AG08396 (cell line): ENCODE measurements at places on chromosomes 6 and 20.
A peak's percentile ranks its signal among the peaks of the same experiment; 100 is the strongest.

- no peak for DNase-seq
Measured at GRCh38 chr6:93391965-93392364, 27.4 kb downstream of the EPHA7 start.

DNA sequence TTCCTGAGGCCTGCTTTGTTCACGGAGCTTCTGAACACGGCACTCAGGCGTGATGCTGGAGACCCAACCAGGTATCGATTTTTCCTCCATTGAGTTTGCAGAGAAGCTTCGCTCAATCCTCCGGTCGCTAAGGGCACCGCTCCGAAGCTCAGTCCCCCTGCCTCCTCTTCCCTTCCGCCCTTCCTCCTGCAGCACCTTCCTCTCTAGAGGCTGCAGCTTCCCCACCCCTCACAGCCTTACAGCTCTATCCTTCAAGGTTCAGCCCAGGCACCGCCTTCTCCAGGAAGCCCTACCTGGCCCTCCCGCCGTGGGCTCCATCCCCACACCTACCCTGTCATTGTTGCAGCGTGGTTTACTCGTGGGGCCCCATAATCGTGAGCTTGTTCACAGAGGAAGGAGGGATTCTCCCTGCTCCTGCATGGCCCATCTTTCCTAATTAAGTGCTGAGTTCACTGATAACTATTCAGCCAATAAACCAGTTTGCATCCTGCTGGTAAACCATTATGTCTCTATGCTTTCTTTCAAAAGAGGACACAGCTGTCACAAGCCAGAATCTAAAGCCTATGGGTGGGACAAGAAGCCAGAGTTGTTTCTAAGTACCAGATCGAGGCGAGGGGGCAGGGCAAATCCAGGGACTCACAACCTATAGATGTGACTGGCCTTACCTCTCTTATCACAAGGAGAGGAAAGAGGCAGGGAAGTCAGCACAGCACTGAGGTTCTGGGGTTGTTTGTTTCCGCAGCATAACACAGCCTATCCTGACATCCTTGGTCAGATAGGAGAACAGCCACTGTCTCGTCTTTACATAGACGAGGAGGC, 152.0 kb downstream of the GRM4 start:
- DNase-seq: no peak

- no peak for DNase-seq
Measured at GRCh38 chr20:23536328-23536974, 31.8 kb downstream of the CST9L start.

DNA sequence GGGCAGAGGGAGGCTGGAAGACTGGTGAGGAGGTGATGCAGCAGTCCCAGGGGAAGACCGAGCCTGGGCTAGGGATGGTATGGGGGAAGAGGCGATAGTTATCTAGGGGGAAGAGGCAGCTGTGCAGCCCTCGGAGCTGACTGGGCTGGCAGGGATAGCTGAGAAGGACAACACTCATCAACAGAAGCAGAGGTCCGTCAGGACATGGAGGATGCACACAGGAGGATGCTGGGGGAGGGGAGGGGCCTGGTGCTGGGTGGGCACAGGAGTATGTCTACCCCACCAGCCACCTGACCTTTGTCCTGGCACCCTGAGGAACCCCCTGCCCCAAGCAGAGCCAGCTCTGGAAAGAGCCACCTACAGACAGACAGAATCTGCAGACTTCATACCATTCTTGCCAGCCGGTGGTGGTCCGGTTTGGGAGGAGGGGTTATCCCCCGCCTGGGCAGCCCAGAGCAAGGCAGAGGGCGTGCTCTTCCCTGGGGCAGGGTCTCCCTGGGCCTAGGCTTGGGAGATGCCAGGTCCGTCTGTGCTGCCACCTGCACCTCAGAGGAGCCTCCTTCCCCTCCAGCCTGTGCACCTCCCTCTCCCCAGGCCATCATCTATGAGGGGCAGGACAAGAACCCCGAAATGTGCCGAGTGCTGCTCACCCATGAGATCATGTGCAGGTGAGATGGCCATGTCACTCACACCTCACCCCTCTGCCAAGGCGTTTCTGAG, 14.9 kb downstream of the EBF4 start:
- no peak for DNase-seq

DNA sequence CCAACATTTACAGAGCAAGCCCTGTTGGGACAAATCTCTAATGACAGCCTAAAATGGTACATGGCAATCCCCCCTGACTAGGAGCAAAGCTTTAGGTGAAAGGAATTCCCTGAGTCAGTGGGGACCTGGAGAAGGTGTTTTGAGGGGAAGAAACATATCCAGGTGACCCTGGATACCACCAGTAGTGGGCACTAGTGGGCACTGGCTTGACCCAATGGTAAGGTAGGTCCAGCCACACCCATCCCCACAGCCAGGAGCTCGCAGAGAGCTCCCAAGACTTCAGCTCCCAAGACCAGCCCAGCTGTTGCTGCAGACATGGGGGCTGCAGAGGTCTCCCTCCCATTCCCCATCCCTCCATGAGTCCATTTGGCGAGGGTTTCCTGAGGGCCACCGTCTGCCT, 19.5 kb downstream of the GRM4 start:
- no peak for DNase-seq

- no peak for DNase-seq
Measured at GRCh38 chr20:437787-438486, 24.4 kb downstream of the TBC1D20 start.

DNA sequence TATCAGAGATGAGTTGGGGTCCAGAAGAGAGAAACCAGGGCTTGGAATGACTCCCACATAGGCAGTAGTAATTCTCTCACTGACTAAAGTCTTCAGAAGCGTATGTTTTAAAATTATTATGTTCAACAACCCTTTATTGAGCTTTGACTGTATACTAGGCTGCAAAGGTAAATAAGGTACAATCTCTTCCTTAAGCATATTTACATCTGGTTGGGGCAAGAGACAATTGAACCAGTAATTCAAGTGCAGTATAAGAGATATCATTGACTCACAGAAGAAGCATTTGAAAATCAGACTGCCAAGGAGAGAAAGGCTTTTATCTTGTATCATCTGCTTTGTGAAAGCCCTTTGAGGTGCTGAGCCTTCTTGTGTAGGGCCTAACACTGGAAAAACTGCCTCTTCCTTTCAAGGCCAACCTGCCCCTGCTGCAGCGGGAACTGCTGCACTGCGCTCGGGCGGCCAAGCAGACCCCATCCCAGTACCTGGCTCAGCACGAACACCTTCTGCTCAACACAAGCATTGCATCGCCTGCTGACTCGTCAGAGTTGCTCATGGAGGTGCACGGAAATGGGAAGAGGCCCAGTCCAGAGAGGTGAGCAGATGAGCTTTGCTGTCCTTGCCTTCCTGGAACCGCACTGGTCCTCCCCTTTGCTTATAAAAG, 39.3 kb upstream of the C20orf144 start:
- no peak for DNase-seq

GRCh38 chr6:17679726-17680125, 27.0 kb downstream of the NUP153 start:
- no peak for DNase-seq

- no peak for DNase-seq
Measured at GRCh38 chr20:49418809-49419208, 63.7 kb downstream of the KCNB1 start.

- DNase-seq: no peak
Measured at GRCh38 chr6:38503032-38503773, 136.5 kb downstream of the BTBD9 start.

GRCh38 chr20:5580940-5581708, 169.1 kb upstream of the SHLD1 start:
- no peak for DNase-seq

- DNase-seq: no peak
Measured at GRCh38 chr6:134238960-134239795, 78.7 kb downstream of the SGK1 start.

DNA sequence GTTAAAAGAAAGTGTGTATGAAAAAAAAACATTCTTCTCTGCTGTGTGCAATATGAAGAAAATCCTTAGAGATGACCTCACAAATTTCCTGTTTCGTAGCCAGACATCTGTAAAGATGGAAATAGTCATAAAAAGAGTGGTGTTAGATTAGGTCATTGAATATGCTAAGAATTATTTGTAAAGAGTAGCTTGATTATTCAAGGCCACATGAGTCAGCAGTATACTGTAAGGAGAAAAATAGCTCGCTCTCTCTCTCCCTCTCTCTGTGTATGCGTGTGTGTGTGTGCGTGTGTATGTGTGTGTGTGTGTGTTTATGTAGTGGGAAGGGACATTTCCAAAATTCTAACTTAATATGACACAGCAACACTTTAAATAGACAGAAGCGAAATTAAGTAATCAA, 78.8 kb downstream of the PTCHD4 start:
- peak; percentile 13 for DNase-seq

DNA sequence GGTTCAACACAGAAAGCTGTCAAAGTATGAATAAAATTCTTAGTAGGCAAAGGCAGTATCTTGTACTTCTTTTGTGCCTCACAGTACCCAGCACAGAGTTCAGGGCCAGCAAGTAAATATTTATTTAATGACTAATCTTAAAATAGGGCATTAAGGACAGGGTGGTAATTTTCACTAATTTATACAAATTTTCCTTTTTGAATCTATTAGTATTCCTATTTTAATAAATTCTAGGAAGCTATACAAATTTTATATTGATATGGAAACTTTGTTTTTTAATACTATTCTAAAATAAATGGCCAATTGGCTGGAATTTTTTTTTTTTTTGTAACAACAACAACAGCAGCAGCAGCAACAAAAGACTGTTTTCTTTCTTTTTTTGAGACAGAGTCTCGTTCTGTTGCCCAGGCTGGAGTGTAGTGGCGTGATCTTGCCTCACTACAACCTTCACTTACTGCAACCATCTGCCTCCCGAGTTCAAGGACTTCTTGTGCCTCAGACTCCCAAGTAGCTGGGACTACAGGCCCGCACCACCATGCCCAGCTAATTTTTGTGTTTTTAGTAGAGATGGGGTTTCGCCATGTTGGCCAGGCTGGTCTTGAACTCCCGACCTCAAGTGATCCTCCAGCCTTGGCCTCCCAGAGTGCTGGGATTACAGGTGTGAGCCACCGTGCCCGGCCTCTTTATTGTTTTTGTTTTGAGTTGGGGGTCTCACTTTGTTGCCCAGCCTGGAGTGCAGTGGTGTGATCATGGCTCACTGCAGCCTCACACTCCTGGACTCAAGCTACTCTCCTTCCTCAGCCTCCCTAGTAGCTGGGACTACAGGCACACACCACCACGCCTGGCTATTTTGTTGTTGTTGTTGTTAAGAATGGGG, 85.2 kb downstream of the FKBP5 start:
- DNase-seq: no peak
